ENCODE measurements at places on chromosomes 12 and 14.
A peak's percentile ranks its signal among the peaks of the same experiment; 100 is the strongest.

GRCh38 chr12:11814374-11814773 lies 164.9 kb downstream of the ETV6 start:
- no peak for DNase-seq

- no peak for DNase-seq
Observed at GRCh38 chr12:1639538-1639937, 10.5 kb downstream of the WNT5B start.

GRCh38 chr12:1972856-1973317 lies 31.4 kb downstream of the DCP1B start:
- no peak for DNase-seq

DNA sequence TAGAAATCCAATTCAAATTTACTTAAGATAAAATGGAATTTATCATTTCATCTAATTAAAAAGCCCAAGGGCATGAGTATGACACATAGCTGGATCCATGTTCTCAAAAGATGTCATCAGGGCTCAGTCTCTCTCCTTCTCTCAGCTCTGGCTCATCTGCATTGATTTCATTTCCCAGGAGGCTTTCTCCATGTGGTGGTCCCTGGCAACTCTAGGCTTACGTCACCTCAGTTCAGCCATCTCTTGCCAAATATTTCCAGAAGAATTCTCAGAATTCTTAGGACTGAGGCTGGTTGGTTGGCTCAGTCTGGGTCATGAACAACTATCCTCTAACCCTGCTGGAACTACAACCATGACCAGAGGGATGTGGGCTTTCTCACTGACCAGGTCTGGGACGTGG lies 65.3 kb downstream of the FOS start:
- no peak for DNase-seq

DNA sequence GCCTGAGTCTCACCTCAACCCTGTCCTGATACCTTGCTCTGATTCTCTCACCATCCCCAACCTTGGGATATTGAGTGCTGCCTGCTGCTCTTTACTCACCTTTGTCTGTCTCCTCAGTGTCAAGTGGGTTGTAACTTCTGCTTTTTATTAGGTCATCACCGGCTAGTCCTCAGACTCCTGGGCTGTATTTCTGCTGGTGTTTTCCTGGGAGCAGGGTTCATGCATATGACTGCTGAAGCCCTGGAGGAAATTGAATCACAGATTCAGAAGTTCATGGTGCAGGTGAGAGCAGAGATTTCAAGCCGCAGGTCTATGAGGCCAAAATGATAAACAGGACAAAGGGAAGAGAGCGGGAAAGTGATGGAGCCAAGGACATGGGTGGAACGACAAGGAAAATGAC lies 498 bp downstream of the SLC39A2 start:
- no peak for DNase-seq

DNA sequence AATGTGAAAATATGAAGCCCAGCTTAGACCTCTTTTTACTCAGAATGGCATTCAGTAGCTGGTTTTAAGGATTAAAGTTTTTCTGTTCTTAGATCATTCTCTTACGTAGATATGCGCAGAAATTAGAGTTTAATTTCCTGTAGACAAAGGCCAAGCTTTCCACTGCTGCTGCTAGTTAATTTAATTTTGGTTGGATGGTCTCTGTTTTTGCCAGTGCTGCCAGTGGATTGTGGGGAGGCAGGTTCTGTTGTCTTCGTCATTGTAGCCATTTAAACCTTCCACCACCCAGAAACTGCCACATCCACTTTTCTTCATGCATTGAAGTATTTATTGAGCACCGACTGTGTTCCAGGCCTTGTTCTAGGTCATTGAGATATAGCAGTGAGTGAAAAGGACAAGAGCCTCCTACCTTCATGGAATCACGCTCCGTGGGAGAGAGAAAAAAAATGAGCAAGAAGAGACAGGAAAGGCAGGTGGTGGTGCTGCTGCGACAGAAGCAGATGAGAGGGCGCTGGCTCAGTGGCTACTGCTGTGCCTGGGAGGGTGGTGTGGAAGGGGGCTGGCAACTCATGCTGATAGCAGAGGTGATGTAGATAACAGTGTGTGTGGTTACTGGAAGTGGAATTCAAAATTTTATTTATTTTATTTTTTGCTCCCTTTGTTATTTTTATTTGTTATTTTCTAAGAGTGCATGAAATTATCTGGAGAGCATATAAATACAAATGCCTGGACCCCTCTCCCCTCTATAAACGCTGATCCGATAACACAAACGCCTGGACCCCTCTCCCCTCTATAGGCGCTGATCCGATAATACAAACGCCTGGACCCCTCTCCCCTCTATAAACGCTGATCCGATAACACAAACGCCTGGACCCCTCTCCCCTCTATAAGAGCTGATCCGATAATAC lies 33.3 kb downstream of the DYNC1H1 start:
- DNase-seq: no peak

GRCh38 chr12:105157606-105158005 lies 50.1 kb downstream of the WASHC4 start:
- no peak for DNase-seq

DNA sequence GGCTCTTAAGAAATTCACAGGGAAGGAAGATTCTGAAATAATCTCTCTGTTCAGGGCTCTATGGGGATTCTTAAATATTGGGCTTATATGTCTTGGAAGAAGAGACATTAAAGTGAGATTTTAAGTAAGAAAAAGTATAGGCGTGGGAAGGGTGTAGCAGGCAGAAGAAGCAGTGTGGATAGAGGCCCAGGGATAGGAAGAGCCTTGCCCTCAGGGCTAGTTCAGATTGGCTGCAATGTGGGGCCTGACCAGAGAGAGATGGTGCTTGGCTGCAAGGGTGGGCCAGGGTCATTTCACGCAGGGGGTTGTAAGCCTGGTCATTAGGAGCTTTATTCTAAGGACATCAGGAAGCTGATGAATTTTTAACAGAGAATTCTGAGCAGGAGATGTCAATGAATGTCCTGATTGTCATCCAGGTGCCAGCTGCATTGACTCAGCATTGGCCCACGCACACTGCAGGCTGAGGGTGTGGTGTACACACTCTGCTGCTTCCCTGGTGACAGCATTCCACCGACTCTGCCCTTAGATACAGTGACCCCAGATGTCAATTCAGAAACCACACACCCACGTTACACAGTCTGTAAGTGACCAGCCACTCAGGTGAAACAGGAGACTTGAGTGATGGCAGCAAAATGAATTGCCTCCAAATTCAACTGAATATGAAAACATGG lies 582.5 kb downstream of the NRXN3 start:
- no peak for DNase-seq

DNA sequence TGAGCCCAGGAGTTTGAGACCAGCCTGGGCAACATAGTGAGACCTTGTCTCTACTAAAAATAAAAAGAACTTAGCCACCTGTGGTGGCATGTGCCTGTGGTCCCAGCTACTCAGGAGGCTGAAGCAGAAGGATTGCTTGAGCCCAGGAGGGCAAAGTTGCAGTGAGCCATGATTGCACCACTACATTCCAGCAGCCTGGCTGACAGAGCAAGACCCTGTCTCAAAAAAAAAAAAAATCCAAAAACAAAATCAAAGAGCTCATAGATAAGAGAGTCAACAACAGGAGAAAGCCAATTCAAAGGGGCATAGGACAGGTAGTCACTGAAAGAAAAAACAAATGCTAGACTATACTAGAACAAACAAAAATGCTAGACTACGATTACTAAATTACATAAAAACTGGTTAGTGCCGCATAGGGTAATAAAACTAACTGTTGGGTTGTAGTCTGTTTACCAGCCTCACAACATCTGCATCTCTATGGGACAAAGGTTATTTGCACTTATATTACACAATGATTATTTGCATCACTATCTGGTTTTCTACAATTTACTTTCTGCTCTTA lies 16.6 kb upstream of the EEA1 start:
- no peak for DNase-seq

- no peak for DNase-seq
Observed at GRCh38 chr12:115001571-115002180, 317.7 kb upstream of the TBX3 start.

- DNase-seq: no peak
Observed at GRCh38 chr14:79586989-79587598, 624.2 kb downstream of the DIO2 start.

GRCh38 chr14:34237677-34238076 lies 224.4 kb downstream of the SPTSSA start:
- DNase-seq: no peak

GRCh38 chr12:18970603-18971002 lies 158.9 kb upstream of the PLEKHA5 start:
- DNase-seq: no peak

DNA sequence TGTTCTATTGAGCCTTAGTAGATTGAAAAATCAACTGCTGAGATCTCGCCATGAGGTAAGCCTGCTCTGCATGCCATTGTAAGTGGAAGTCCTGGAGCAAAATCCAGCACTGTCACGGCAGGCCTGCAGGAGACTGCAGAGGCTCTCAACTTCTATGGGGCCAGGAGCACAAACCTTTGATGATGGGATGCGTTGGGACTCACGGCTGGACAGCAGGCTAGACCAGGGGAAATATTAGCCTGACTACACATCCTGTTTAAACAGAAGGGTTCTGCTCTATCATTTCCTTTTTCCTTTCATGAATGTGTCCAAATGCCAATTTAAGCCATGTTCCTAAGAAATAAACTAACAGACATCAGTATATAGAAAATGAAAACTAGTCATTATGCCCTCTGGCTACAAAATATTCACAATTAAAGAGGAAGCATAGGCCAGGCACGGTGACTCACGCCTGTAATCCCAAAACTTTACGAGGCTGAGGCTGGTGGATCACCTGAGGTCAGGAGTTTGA lies 33.9 kb upstream of the RASSF8 start:
- no peak for DNase-seq

DNA sequence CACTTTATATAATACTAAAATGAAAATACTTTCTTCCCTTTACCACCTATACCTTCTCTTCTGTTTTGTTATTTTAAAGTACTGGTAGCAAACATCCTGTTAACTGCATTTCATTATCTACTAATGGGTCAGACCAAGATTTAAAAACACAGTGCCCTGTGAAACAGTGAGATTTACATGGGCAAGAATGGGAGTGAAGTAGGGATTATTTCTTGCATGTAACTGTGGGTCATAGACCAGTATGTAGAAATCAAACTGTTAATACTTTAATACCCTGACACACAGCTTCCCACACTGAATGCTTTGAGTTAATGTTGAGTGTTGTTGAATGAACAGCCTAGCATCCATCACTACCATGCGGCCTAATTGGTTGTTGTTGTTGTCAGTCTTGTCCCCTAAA lies 61.6 kb downstream of the PLEKHA5 start:
- peak; percentile 59 for DNase-seq

DNA sequence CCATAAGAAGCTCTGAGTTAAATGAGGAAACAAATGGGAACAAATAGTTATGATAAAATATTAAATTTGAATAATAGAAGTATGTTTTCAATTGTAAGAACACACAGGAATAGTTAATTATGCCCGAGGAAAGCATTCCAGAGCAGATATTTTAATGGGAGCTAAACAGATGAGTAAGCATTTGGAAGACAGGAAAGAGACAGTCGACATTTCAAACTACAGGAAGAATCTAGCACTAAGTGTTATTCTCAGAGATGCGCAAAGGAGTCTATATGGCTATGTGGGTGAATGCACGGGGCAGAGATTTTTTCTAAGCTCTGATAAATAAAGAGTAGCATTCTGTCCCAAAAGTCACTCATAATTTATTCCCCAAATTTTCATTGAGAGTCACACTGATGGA lies 64.5 kb upstream of the SSTR1 start:
- DNase-seq: no peak

- no peak for DNase-seq
Observed at GRCh38 chr14:79442786-79443185, 768.5 kb downstream of the DIO2 start.

DNA sequence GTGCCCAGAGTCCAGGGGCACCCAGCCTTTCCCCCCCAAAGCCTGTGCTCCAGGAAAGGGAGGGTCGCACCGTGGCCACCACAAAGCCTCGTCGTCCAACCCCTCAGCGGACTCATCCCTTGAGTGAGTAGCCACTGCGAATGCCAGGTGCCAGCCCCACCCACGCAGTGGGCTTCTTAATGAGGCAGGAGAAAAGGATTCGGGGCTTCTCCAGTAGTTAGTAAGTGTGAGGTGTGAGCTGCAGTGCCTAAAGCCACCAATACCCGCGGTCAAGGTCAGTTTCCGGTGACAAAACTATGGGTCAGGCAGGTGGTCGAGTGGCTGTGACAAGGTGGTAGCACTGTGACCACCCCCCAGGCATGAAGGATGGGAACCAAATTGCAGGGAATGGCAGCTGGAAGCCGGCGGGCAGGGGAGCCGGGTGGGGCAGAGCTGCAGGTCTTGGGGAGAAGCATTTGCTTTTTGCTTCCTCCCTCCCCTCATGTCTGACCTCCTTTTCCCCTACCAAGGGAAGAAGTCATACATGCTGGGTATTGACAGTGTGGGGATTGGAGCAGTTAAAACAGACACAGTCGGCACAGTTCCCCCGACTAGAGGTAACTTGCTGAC lies 8.0 kb downstream of the RAN start:
- DNase-seq: peak; percentile 46

DNA sequence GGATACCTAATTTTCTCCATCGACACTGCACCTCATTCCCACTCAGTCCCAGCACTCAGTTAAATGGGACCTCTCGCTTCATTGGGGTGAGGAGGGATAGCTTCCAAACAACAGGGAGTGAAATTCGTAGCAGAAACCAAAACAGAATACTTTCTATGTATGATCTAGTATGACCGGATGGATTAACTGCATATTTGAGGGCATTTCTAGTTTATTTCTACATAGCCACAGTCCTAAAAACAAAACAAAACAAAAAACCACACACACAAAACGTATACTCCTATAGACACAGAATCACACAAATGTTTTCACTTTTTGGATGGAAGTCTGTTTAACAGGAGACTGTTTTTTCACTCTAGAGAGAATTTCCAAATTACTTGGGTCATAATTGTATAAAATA lies 307.5 kb upstream of the FKBP4 start:
- DNase-seq: no peak

DNA sequence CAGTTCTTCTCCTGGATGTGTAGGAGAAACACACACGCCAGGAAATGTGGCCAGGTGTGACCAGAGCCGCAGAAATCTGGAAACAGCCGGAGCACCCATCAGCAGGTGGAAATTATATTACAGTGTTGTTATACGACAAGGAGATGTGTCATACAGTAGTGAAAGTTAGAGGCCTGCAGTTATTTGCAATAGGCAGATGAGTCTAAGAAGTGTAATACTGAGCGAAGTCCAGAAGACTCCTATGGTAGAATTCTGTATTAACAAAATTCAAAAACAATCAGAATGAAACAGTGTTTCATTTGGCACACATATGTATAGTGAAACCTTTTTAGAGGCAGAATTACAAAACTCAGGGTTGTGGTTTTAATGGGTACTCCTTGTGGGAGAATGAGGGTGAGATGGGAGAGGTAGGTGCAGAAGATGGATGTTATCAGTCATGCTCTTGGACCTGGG lies 39.3 kb upstream of the AMN start:
- DNase-seq: no peak

Measured in Karpas-422 (cell line).